CD4-positive, alpha-beta T cell treated with Interleukin-17A for 1 hour (primary cell): ENCODE measurements at places on chromosomes 5 and 9.

GRCh38 chr9:36969216-36969771, 64.8 kb downstream of the PAX5 start:
- no peak for DNase-seq

DNA sequence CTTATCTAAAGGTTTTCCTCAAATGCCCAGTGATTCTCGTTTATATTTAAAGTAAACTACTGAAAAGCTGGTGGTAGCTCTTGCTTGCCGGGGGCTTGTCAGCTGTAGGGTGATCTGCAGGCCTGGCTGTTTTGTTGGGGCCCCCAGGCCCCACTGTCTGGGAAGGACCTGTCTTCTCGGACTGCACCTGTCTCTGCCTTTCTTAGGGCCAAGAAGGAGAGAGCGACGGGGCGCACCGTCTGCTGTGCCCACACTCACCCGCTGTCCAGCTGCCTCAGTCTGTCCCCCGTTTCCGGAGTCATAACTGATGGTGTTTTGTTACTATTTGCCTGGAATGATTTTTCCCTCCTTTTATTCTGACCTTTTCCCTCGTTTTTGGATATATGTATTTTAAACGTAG, 94.1 kb upstream of the CACNA1B start:
- DNase-seq: no peak

GRCh38 chr5:38509185-38509584, 47.3 kb downstream of the LIFR start:
- no peak for DNase-seq

GRCh38 chr5:154701181-154701580, 54.0 kb upstream of the LARP1 start:
- DNase-seq: no peak

DNA sequence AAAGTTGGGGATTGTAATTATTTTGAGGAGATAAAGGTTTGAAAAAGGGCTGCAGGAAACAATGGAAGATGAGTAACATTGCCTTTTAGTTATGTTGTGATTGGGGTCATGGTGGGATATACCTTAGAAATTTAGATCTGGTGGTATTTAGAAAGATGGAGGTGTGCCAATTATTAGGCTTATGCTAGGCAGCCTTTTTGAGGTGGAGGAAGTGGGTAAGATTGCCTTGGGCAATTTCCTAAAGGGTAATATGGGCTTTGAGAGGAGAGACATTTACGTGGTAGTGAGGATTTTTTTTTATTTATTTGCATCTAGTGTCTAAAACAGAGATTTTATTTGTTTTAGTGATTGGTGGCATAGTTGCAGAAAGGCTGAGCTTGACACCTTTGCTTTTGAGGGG, 10.5 kb downstream of the HSPA4 start:
- DNase-seq: no peak

DNA sequence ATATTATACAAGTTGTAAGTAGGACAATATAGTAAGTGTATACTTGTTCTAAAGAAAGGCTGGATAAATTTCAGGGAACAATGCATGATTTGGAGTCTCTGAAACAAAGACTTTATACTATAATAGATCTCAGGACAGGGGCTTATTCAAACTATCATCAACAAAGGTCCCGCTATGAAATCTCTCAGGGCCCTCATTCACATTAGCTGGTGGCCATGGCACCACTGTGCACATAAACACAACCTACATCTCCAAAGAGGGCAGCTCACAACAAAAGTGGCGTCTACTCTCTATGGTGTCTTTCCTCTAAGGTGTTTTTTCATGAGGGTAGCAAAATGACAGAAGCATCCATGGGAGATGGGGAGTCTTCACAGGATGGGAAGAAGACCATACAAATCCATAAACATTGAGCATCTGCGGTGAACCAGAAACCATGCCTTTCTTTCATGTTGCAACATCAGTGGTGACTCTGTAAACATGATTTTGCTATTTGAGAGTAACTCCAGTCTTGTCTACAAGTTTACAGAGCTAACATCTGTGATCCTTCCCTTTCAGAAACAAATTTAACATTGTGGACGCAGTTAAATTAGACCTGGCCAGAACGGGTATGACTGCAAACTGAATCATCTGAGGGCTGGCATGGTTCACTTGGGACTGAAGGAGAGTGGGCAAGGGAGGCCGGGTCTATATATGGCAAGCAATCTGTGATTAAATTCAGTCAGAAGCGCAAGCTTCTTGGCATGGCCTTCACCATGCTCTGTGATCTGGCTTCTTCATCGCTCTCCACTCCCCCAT, 5.5 kb downstream of the TTLL11 start:
- no peak for DNase-seq

DNA sequence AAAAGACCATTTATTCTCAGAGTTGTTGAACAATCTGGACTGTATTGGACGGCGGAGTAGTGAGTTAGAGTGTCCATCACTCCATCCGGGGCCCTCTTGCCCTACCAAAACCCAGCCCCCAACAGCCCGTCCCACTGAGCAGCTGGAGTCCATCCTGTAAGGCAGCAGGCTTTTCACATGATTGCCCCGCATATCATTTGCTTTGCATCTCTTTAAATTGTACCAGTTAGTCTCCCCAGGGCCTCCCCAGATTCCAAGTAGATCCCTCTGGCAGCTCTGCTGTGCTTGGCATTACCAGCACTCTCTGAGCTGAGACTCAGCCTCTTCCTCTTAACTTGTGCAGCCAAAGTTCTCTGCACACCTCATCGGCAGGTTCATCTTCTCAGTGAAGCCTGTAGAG, 48.6 kb upstream of the ADCY2 start:
- DNase-seq: no peak

- DNase-seq: no peak
These were observed 133.7 kb downstream of the GPBP1 start for GRCh38 chr5:57307516-57307915.

GRCh38 chr5:38777111-38777510, 68.7 kb upstream of the OSMR start:
- no peak for DNase-seq

DNA sequence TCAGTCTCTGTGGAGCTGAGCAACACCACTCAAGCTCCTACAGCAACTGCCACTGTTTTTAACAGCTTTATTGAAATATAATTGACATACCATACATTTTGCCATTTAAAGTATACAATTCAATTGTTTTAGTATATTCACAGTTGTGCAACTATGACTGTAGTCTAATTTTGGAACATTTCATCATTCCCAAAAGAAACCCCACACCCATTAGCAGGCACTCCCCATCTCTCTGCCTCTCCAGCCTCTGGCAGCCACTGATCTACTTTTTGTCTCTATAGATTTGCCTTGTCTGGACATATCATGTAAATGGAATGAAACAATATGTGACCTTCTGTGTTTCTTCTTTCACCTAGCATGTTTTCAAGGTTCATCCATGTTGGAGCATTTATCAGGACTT, 43.5 kb downstream of the RUSC2 start:
- DNase-seq: no peak

GRCh38 chr9:14243514-14244042, 70.4 kb downstream of the NFIB start:
- no peak for DNase-seq

DNA sequence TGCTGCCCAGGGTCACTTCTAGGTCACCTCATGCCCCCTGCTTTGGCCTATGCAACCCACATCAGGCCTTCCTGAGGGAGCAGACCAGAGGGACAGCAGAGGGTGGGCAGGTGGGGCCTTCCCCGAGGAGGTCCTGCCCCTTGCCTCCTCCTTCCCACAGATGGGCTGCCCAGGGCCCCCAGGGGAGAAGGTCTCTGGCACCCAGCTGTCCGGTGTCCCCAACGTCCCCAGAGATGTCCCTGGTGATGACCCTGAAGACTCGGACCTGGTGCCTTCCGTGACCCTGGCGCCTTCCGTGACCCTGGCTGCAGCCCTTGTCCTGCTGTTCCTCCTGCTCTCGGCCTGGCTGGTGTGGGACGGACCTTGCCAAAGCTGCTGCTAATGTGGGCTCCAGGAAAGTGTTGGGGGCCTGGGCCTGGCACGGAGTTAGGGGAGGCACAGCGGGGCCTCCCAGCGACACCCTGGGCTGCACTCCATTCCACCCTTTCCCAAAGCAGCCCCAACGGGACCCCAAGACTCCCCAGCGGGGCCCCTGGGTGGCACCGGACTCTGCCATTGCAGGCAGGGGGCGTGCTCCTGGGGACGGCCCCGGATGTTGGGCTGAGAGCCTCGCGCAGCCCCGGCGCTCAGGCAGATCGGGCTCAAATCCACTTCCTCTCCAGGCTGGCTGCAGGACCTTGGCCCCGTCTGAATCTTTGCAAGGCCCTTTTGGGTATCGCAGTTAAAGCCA, 6.8 kb upstream of the SLC2A6 start:
- no peak for DNase-seq

- DNase-seq: no peak
These were observed 558.0 kb downstream of the PDE4D start for GRCh38 chr5:59335544-59335943.

DNA sequence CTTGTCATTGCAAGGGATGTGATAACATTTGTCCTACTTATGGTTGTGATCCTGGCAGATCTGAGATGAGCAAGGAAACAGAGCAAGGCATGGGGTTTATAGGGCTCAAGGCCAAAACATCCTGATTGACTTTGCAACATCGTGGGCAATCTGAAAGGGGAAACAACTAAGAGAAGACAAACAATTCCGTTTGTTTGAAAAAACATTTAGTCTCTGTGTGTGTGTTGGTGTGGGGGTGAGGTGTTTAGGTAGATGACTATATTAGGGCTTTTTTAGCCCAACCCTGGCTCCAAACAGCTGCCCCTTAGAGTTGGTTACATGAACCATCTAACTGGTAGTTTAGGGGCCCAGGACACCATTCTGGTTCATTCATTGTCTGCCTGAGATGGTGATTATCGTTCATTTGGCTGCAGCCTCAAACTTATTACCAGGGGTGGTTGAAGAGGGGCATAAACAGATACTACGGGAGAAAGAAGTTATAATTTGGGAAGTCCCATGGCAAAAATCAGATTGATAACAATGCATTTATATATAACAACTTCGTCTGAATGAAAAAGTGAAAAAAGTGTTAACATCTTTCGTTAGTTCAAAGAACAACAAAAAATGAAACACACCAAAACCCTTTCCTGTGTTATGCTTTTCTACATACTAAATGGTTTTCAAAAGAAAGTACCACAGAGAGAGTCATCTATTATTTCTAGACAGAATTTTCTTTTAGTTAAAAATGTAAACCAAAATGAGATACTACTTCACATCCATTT, 5.7 kb downstream of the FYB1 start:
- peak; percentile 55 for DNase-seq

GRCh38 chr5:18745988-18746615, 1111.8 kb downstream of the TAF11L14 start:
- peak; percentile 81 for DNase-seq

- no peak for DNase-seq
These were observed 59.7 kb upstream of the NEURL1B start for GRCh38 chr5:172581315-172581714.

- DNase-seq: no peak
These were observed 1237.3 kb upstream of the C9orf72 start for GRCh38 chr9:28810388-28811075.

DNA sequence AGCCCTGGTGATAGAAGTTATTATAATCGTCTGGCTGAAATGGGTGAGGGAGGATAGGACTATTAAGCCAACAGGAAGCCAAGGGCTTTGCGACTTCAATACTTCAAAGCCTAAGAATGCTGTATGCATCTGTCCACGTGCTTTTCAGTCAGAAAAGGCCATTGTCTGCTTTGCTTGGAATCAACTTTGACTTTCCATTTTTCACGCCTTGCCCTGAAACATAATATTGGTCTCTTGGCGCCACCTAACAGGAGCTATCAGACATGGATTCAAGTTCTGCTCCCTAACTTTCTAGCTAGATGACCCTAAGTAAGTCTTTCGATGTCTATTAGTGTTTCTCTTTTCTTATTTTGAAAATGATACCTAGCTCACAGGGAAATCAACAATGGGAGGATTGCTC, 572.6 kb downstream of the TLR4 start:
- no peak for DNase-seq

DNA sequence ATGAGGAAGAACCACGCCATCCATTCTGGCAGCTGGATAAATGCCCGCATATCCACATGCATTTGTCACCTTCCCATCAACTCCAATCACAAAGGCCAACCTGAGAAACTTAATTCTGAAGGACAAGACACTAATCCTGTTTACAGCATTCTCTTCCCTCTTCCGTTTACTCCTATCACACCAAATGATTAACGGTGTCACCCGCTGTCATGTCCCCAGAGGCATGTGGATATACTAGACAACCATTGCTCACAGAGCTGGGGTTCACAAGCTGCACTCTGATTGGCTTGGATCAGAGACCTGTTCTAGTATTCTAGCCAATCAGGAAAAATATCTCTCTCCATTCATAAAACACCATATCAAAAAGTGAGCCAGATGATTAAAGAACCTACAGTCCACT, 3.6 kb downstream of the MACROH2A1 start:
- no peak for DNase-seq

DNA sequence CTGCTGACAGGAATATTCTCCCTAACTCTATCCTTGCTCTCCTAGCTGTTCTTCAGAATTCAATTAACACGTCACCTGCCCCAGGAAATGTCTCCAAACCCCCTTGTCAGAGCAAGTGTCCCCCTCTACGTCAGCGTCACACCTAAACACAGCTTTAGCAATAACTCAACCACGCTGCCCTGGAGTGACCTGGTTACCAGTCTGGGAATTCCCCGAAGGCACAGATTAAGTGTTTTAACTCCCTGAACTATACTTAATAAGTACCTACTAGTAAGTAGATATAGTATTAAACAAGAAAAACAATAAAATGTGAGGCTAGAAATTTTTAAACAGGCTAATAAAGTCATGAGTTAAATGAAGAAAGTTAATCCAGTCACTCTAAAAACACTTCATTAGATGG, 78.4 kb downstream of the FANCC start:
- no peak for DNase-seq

- no peak for DNase-seq
These were observed 14.3 kb upstream of the ASPN start for GRCh38 chr9:92496396-92497176.

- no peak for DNase-seq
These were observed 270.9 kb downstream of the HSPA4 start for GRCh38 chr5:133322743-133323142.

DNA sequence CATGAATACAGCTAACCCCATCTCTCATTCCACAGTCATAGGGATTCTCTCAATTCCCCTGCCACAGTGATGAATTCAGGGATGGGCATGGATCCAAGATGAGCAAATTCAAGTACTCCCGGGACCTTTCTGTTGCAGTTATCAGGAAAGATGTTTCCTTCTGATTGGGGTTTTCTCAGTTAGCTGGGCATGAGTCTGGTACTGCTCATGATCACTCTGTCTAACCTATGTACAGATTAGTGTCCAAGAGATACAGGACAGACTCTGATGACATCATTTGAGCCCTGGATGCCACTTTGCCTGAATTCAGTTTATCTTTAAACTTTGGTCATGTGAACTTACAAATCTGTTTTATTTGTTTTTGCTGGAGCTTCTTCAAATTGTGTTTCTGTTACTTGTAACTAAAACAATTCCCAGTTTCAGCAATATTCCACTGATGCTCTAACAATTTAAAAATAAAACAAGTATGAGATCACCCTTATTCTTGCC, 257.7 kb upstream of the KLF9 start:
- no peak for DNase-seq
